ENCODE measurements at places on chromosomes 11 and 22. TPM values are rescaled to one million over a fixed set of nuclear protein-coding genes. Genes with fewer than 3 reads are reported as not detected.

ROBO3 gene
- total RNA-seq = 30.7 TPM

OSBP2 gene
- total RNA-seq = 12.9 TPM

FAM227A gene
- total RNA-seq = 3.9 TPM

SMCO4 gene
- total RNA-seq = 23.1 TPM

LMO1 gene
- total RNA-seq = 0.27 TPM

DAGLA gene
- 2.7 TPM for total RNA-seq

OAF gene
- total RNA-seq = 32.3 TPM

GGTLC2 gene
- not detected for total RNA-seq

- no peak overlapping the region for H3K27ac ChIP-seq
- no peak overlapping the region for H3K4me3 ChIP-seq
Observed at GRCh38 chr11:119493712-119494111, 70.7 kb upstream of the THY1 start.

DNA sequence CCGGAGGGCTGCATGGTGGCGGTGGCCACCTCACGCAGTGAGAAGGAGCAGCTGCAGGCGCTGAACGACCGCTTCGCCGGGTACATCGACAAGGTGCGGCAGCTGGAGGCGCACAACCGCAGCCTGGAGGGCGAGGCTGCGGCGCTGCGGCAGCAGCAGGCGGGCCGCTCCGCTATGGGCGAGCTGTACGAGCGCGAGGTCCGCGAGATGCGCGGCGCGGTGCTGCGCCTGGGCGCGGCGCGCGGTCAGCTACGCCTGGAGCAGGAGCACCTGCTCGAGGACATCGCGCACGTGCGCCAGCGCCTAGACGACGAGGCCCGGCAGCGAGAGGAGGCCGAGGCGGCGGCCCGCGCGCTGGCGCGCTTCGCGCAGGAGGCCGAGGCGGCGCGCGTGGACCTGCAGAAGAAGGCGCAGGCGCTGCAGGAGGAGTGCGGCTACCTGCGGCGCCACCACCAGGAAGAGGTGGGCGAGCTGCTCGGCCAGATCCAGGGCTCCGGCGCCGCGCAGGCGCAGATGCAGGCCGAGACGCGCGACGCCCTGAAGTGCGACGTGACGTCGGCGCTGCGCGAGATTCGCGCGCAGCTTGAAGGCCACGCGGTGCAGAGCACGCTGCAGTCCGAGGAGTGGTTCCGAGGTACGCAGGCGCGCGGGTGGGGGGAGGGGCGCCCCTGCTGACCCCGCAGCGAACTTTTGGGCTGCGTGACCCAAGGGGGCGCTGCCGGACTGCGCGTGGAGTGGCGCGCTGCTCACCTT is 670 bp downstream of the NEFH start:
- H3K4me3 ChIP-seq = no peak overlapping the region
- H3K36me3 ChIP-seq = no peaks in the 10 kb centered on the region
- no peaks in the 10 kb centered on the region for H3K27me3 ChIP-seq

DNA sequence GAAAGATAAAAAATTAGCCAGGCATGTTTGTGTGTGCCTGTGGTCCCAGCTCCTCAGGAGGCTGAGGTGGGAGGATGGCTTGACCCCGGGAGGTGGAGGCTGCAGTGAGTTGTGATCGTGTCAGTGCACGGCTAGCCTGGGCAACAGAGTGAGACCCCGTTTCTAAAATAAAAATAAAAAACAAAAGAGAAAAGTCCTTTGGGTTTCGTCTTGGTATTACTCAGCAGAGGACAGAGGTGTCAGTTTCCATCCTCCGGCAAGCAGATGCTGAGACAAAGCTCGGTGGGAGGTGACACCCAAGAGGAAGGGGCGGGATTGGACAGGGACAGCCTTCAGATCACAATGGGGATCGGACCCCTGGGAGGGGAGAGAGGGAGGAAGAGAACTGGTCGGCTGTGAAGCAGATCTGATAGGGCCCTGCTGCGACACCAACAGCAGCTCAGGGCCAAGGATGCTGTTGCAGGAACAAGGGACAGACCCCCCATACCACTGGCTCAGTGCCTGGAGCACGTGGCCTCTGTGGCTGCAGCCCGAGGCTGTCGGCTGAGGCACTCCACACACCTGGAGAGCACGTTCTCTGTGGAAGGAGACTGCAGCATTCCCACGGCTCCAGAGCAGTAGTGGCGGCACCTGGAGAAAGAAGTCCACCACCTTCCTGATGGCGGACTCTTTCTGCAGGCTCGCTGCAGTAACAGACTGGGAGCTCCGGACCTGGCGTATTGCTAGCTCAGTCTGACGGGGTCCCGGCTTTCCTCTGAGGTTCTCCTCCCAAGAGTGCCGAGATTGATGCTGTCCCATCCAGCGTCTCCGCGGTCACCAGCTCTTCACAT is 5.2 kb upstream of the BID start:
- peaks cover 20% of the 10 kb centered on the region for H3K4me1 ChIP-seq
- no peaks in the 10 kb centered on the region for H3K36me3 ChIP-seq
- no peak overlapping the region for H3K27ac ChIP-seq
- no peak overlapping the region for H3K4me3 ChIP-seq
- no peaks in the 10 kb centered on the region for H3K27me3 ChIP-seq

DNA sequence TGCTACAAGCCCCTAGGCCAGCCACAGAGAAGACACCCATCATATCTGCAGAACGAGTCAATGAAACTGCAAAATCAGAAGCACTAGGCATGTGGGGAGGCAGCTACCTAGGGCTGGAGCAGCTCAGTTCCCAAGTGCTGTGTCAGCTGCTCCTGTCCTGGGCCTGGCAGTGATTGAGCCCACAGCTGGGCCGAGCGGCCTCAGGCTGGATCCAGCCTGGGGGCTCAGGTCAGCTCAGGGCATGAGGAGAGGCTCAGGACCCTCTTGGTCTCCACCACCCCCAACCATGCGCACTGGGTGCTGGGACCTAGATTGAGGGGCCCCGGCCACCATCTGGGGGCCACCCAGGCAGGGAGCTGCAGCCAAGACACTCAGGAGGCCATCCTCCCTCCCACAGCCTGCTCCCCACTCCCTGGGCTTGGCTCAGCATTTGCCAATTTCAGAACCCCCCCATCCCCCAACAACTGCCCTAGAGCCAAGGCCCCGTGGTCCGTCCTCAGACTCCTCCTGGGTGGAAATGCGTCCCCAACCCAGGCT is 2.4 kb upstream of the TNNT3 start:
- H3K4me1 ChIP-seq = no peaks in the 10 kb centered on the region
- H3K4me3 ChIP-seq = no peak overlapping the region
- no peaks in the 10 kb centered on the region for H3K27me3 ChIP-seq
- H3K36me3 ChIP-seq = no peaks in the 10 kb centered on the region
- no peak for DNase-seq
- no peak overlapping the region for H3K27ac ChIP-seq

DNA sequence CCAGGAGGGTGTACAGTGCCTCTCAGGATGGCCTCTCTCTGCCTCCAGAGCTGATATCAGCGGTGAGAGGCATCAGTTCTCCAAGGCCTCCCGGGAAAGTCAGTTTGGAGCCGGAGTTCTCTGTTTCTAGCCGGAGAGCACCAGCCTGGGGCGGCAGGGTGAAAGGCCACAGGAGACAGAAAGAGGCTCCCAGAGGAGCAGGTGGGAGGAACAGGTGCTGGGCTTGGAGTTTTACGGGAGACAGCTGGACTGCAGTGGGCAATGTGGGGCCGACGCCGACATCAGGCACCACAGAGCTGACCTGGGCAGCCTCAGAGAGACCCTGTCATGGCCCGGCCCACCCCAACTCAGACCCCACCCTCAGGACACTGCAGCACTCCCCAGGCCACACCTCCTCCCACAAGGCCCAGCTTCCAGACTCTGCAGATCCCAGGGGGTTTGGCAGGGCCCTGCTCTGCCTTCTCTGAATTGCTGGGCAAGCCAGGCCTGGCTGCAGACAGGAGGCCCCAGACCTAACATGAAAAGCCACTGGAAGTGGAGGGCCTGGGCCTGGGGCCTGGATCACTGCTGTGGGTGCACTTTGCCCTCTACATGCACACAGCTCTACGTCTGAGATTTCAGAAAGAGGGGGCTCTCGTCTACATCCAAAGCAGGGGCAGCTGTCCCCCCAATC is 885.6 kb downstream of the BRD1 start:
- no peak overlapping the region for H3K27ac ChIP-seq
- H3K4me3 ChIP-seq = no peak overlapping the region
- no peak for DNase-seq
- H3K27me3 ChIP-seq = no peaks in the 10 kb centered on the region
- no peaks in the 10 kb centered on the region for H3K36me3 ChIP-seq
- no peaks in the 10 kb centered on the region for H3K4me1 ChIP-seq

- no peak overlapping the region for H3K4me3 ChIP-seq
- H3K27me3 ChIP-seq = no peaks in the 10 kb centered on the region
- no peaks in the 10 kb centered on the region for H3K4me1 ChIP-seq
- H3K27ac ChIP-seq = no peak overlapping the region
- H3K36me3 ChIP-seq = no peaks in the 10 kb centered on the region
Observed at GRCh38 chr22:43393132-43393843, 18.5 kb upstream of the MPPED1 start.

DNA sequence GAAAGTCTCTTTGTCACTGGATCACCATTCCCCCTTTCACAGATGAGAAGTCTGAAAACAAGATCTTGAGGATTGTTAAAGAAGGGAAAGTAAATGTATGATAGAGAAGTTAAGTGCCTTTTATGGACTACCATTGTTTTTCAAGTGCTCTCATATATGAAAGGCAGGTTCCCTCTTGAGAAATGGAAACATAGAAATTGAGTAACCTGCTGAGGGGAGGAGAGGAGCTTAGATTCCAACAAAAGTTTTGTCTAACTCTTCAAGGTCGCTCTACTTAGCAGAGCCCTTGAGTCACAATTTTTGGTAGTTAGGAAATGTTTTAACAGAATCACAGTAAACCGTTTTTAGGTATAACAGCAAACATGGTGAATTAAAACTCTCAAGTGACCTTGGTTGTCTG is 80.1 kb downstream of the SVIP start:
- DNase-seq = no peak
- H3K27me3 ChIP-seq = peaks cover 59% of the 10 kb centered on the region
- H3K36me3 ChIP-seq = no peaks in the 10 kb centered on the region
- no peak overlapping the region for H3K4me3 ChIP-seq

DNA sequence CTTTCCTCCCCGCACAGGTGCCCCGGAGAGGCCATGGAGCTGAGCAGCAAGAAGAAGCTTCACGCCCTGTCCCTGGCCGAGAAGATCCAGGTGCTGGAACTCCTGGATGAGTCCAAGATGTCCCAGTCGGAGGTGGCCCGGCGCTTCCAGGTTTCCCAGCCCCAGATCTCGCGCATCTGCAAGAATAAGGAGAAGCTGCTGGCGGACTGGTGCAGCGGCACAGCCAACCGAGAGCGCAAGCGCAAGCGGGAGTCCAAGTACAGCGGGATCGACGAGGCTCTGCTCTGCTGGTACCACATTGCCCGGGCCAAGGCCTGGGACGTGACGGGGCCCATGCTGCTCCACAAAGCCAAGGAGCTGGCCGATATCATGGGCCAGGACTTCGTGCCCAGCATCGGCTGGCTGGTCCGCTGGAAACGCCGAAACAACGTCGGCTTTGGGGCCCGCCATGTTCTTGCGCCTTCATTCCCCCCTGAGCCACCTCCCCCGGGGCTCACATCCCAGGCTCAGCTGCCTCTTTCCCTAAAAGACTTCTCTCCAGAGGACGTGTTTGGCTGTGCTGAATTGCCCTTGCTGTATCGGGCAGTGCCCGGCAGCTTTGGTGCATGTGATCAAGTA is 1.3 kb downstream of the TIGD3 start:
- no peaks in the 10 kb centered on the region for H3K27me3 ChIP-seq
- no peak overlapping the region for H3K27ac ChIP-seq
- no peak overlapping the region for H3K4me3 ChIP-seq

- no peak overlapping the region for H3K4me3 ChIP-seq
- no peaks in the 10 kb centered on the region for H3K27me3 ChIP-seq
- DNase-seq = no peak
- H3K36me3 ChIP-seq = no peaks in the 10 kb centered on the region
- H3K4me1 ChIP-seq = no peaks in the 10 kb centered on the region
- no peak overlapping the region for H3K27ac ChIP-seq
Observed at GRCh38 chr22:46961591-46962295, 199.3 kb downstream of the TBC1D22A start.

GRCh38 chr11:71189768-71190315 is 62.5 kb downstream of the SHANK2 start:
- DNase-seq = no peak
- H3K27ac ChIP-seq = no peak overlapping the region
- no peaks in the 10 kb centered on the region for H3K36me3 ChIP-seq
- H3K4me1 ChIP-seq = no peaks in the 10 kb centered on the region

DNA sequence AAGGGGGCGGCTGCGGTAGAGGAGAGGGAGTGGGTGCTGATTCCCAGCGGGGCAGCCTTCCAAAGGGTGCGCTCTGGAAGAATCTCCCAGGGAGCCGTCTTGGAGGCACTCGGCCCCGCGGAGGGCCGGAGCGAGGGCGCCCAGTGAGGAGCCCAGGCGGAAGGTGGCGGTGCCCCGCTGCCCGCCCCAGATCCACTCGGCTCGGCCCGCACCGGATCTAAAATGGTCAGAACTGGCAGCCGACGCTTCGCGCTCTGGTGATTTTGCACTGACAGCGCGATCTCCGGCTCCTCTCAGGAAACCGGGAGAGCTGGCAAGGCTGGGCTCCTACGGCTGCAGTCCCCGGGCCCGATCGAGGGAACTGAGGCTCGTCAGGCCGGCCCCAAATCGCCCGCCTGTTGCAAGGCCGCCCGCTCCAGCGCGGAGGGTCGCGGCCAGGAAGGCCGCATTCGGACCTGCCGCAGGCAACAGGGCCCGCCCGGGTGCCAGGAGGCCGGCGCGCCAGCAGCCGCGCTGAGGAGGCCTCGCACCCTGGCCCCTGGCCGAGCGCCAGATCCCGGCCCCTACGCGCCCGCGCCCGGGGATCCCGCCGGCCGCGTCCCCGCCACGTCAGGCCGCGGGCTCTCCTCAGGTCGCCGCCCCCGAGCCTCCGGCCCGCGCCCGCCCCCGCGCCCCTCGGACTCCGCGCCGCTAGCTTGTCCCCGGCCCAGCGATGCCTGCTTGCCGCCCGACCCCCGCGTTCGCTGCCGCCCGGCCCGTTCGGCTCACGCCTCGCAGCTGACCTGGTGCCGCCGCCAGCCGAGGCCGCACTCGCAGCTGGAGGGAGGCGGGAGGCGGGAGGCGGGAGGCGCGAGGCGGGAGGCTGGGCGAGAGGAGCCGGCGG is at the start of gene KLHL22:
KLHL22 (minus strand) TSS at position 818 of the 883 bp plus-strand sequence. CDS start 6,584 bp downstream, outside the sequence.
- H3K4me3 ChIP-seq = peak within 1 kb of the TSS; percentile 81
- H3K4me1 ChIP-seq = peaks cover 33% of the 10 kb centered on the region
- H3K27ac ChIP-seq = peak within 1 kb of the TSS; percentile 94
- H3K27me3 ChIP-seq = no peaks in the 10 kb centered on the region

GRCh38 chr11:10632483-10632882 is 61.1 kb downstream of the IRAG1 start:
- H3K4me3 ChIP-seq = no peak overlapping the region
- DNase-seq = no peak
- H3K36me3 ChIP-seq = no peaks in the 10 kb centered on the region
- H3K4me1 ChIP-seq = peaks cover 54% of the 10 kb centered on the region

GRCh38 chr22:29816539-29816938 is 21.5 kb downstream of the ASCC2 start:
- H3K4me3 ChIP-seq = no peak overlapping the region
- no peaks in the 10 kb centered on the region for H3K4me1 ChIP-seq
- no peak for DNase-seq
- no peak overlapping the region for H3K27ac ChIP-seq
- H3K27me3 ChIP-seq = no peaks in the 10 kb centered on the region
- peaks cover 46% of the 10 kb centered on the region for H3K36me3 ChIP-seq

All from HCT116 (cell line).